NCI-H1930 (cell line): ENCODE measurements at places on chromosomes 12 and 14.

DNA sequence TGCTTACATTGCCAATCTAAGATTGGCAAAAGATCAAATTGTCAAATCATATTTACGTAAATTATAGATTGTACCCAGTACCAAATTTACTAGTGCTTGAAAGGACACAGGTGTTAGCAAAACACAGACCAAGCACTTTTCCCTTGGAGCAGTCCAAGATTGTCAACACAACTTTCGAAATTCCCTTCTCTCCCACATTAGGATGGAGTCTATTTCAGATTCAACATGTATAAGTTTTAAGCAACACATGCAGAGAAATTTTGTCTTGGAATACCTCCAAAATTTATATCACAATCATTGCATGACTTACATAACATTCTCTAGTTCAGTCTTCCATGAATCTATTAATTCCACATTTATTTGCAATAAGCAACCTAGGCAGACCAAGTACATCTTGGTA lies 74.9 kb upstream of the SLCO1C1 start:
- DNase-seq = no peak

DNA sequence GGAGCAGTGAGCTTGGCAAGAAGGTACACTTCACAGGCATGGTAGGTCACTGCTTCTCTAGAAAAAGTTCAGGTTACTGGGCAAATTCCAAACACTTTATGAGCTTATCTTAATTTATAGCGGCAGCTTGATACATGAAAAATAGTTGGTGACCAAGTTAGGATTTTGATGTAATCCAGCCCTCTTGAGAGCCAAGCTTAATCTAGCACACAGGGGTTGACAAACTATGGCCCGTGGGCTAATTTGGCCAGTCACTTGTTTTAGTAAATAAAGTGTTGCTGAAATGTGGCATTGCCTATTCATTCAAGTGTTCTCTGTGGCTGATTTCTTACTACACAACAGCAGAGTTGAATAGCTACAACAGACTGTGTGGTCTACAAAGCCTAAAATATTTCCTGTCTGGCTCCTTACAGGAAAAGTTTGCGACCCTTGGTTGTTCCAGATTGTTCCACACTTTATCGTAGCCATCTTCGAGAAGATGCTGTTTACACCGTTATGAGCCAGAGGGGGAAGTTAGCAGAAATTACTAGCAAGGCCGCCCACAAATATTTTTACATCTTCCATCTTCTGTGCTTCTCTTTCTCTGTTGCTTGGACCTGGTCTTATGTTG lies 120.9 kb downstream of the DAAM1 start:
- no peak for DNase-seq

DNA sequence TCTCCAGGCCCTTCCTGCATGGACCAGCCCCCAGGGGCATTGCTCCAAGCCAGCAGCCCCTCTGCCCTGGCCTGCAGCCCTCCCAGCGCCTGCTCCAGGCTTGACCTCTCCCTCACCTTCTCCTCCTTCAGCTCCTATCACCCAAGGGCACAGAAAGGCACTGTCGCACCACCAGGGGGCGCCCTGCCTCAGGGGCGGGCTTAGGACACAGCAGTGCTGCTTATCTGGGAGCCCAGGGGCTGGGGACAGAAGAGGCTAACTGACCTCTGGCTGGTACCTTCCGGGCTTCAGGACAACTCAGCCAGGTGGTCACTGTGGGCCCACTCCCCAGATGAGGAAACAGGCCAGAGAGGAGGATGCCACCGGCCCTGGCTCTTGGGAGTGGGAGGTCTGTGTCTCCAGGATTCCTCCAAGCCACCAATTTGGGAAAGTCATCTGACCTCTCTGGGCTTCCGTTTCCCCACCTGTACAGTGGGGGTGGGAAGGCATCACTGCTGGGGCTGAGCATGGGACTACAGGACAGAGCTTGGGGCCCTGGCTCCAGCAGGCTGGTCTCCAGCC lies 25.3 kb upstream of the GPR132 start:
- DNase-seq = peak; percentile 74

- no peak for DNase-seq
These were observed 55.2 kb downstream of the GALNT4 start for GRCh38 chr12:89469361-89469760.

GRCh38 chr12:6372403-6373003 lies 2.9 kb downstream of the SCNN1A start:
- no peak for DNase-seq

DNA sequence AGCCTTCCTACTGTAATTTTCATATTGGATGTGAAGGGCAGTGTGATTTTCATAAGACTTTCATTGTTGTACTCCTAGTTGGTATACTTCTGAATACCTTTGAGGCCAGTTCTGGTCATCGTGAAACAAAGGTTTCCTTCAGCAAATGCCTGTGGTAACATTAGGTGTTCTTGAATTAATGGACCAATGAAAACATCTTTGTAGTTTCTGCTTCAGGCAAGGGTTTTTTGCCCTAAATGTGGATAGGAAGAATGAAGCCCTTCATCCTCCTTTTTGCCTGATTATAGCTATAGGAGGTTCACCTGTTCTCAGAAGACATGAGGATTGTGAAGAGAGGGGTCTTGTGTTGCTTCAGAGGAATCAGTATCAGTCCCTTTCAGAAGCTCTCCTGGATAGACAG lies 60.7 kb downstream of the PTPN11 start:
- no peak for DNase-seq

GRCh38 chr14:92511453-92512238 lies 1.9 kb upstream of the RIN3 start:
- no peak for DNase-seq

- no peak for DNase-seq
These were observed 137.4 kb upstream of the C14orf180 start for GRCh38 chr14:104442107-104442551.

DNA sequence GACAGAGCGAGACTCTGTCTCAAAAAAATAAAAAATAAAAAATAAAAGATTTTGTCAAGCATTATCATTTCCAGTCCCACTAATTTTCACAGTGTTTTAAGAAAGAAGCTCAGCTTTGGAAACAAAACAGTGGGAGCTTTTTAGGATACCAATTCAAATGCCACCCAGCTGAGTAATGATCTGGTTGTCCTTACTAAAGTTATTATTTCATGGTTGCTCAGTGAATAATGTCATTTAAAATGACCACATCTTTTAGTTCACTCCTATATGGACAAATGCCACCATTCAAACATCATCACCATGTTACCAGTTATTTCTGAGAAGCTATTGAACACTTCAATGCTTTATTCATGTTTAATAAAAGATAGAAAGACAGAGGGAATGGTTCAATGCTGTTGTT lies 365.0 kb downstream of the CCER1 start:
- no peak for DNase-seq

DNA sequence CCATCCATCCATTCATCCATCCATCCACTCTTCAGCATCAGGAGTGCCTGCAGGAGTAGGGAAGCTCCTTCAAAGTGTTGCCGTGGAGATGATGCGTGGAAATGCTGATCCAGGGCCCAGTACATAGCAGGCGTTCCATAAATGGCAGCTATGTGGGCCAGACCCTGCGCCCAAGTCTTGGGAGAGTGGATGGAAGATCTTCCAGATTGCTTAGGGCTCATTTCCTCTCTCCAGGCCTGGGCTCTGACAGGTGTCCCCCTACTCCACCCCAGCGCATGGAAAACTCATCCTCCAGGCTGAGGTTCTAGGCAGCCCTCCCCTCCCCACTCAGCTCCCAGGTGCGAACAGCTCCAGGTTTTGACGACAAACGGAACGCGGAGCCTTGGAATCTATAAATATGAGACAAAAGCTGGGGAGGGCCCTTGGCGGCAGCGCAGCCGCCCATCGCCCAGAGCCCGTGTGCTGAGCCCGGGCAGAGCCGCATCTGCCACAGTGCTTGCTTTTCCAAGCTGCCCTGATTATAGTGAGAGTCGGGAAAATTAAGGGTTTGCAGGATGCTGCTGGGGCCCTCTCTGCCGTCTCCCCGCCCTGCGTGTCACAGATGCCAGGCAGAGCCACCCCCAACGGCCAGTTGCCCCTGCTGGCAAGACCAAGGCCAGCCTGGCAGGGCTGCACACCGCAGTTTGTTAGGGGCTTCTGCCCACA lies 1.6 kb downstream of the BEGAIN start:
- DNase-seq = no peak

- DNase-seq = no peak
These were observed 22.0 kb downstream of the CHGA start for GRCh38 chr14:92944976-92945375.

DNA sequence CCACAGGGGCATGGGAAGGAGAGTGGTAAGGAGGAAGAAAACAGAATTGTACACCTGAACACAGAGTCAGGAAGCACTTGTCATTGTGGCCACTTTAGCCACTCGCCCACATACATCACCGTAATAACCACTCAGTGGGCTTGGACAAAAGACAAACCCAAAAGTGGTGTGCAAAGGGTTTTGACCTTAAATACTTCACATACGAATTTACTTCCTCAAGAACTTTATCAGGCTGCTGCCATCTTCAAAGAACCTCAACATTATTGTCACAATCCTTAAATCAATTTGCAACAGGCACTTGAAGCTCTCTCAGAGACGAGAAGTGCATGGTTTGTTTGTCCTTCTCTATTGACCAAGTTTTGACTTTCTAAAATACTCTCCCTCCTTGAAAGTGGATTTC lies 187.3 kb upstream of the EGLN3 start:
- DNase-seq = no peak

GRCh38 chr12:50058743-50059312 lies 1.4 kb downstream of the ASIC1 start:
- DNase-seq = no peak

DNA sequence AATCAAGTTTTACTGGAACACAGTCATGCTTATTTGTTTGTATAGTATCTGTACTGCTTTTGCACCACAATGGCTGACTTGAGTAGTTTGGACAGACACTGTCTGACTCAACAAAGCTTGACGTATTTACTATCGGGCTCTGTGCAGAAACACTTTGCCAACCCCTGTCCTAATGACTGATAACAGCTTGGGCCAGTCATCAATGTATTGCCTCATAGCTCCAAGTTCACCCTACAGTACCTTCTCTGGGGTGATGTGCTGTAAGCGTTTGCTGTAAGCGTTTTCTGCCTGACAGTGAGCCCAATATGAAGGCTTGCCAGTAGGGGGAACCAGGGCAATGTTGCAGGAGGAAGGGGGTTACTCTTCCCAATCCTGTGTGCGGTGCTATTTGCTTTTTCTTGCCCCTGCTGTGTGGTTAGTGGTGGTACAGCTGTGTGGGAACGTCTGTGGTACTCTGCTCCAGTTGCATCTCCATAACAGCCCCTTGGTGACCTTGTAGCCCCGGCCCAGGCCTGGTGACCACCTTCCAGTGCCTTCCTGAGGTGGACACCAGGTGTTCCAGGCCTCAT lies 5.4 kb upstream of the CCDC177 start:
- peak; percentile 61 for DNase-seq

DNA sequence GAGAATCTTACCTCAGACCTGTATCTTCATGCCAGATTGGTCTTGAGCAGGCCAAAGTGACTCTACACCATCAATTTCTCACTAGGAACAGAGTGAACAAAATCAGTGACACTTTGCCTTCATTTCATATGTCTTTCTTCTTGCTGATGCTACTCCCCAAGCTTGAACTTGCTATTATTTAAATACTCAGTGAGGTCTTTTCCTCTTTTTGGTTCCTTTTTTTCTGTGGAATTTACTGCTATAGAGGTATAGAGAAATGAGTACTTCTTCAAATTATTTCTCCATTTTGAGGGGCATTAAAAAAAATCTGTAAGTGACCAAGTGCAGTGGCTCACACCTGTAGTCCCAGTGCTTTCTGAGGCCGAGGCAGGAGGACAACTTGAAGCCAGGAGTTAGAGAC lies at the start of gene GPR33:
TSS of gene GPR33 (minus strand) at position 154 of the 400 bp plus-strand sequence. CDS start 4,074 bp downstream, outside the sequence.
- no peak for DNase-seq

- no peak for DNase-seq
These were observed 35.6 kb upstream of the FICD start for GRCh38 chr12:108479364-108480070.

- no peak for DNase-seq
These were observed 243.6 kb downstream of the KIF21A start for GRCh38 chr12:39199351-39199750.

DNA sequence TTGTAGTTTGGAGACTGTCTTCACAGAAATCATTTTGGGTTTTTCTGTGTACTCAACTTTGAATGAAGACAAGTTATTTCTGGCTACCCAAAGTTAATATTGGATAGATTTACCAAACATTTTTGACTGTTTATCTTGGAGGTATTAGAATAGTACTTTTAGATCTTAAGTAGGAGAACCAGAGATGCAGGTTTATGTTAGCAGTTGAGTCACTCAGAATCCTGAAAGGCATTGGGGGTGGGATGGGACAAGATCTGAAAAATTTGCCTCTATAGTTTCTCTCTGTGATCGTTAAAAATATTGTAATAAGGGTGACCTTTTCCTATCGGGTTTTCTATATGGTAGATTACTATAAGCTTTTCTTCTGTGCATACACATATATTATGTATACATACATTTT lies 112.3 kb downstream of the TTC6 start:
- DNase-seq = no peak

DNA sequence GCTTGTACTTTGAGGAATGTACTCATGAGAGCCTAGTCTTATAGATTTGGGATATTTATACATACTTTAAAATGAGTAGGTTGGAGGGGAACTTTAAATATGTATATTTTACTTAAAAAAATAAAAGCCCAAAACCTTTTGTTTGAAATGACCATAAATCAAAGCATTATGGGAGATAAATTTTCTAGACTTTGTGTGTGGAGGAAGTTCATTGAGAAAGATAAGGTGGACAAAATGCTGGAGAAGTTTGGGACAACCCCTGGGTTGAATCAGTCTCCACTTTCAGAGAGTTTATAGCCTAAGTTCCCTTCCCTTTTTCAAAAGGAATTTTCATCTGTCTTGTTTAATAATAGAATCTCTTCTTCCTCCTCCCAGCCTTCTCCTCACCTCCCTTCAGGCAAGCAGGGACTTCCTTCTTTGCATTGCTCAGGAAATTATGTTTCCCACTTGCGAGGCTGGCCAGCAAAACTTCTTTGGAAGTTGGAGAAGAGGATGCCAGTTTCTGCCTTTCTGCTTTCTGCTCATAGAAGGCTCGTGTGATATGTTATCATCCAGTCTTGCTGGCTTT lies 54.2 kb downstream of the CHST11 start:
- no peak for DNase-seq

DNA sequence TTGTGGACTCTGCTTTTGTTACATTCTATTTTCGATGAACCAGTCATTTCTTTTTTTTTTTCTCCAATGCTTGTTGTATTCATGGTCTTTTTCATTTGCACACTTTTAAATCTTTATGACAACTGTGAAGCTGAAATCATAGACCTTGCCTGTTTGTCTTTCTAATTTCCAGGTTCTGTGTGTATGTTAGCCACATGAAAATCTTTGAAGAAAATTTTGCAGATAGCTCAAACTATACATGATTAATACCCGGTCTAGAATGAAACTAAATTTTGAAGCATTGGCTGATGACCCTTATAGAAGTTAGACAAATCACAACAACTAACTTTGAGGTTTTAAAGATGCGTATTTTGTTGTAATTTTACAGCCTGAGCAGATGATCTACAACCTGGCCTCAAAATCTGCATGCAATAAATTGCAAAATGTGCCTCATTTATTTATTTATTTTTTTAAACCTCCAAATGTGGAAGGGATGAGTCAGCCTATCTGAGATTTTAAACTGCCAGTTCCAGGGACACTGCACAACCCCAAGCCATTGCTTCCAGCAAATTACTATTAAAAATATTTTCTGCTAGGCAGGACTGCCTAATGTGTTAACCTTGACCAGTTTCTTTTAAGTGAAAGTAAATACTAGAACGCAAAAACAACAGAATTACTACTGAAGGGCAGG lies 96.3 kb upstream of the NAV3 start:
- no peak for DNase-seq

- no peak for DNase-seq
These were observed 4.4 kb upstream of the GALNT6 start for GRCh38 chr12:51395283-51396230.

GRCh38 chr14:74480046-74480445 lies 13.1 kb downstream of the NPC2 start:
- DNase-seq = no peak
